ENCODE measurements at places on chromosomes 7 and 10.

DNA sequence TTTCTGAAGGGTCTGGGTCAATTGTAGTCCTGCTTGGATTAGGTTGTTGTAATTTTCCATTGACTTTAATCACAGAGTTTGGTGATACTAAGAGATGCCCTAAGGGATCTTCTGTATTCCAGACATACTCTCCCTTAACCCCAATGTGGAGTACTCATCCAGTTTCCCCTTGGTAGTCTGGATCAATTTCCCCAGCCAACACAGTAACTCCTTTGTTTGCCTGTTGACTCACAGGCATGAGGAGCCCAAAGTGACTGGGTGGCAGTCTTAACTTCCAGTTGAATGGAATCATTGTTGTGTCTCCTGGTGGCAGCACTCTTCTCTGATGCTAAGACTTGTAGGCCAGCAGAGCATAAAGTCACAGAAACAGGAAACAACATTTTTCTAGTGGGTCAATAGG is 41.5 kb upstream of the PIK3CG start:
- no peak for DNase-seq

GRCh38 chr7:120869700-120870099 is 11.8 kb upstream of the TSPAN12 start:
- no peak for DNase-seq

- DNase-seq, result peak; percentile 24
Measured at GRCh38 chr10:88828310-88828709, 23.3 kb downstream of the ANKRD22 start.

- DNase-seq, result no peak
Measured at GRCh38 chr7:140966561-140967233, 42.0 kb upstream of the BRAF start.

DNA sequence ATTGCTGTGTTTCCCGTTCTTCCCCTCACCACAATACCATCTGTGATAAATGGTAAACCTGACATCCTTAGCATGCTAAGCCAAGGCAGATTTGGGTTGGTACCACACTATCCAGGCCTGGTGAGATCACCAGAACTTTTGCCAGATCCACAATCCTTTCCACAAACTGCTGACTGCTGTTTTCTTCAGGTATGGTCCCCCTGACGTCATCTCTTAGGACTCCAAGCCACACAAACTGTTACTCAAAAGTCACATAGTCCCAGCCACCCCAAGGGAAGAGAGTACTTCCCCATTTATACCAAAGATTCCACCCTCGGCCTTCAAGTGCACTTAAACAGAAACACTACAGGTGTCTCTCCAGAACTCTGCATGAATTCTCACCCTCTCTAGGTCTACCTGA is 34.8 kb downstream of the SLC25A13 start:
- DNase-seq, result no peak

DNA sequence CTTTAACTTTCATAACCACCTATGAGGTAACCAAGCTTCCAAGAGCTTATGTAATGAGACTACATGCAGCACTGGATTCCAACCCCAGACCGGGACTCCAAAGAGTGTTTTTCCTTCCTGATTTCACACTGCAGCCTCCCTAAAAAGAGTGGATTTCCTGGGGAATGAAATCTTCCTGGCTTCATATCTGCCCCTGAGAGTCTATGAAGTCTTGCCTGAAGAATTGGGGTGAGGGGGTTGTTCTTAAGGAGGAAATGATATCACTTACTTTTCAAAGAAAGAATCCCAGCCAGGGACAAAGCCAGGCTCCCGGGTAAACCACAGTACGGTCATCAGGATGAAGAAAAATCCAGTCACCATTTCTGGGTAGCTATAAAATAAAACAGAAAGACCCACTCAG is 29.7 kb downstream of the STMP1 start:
- no peak for DNase-seq

- DNase-seq, result no peak
Measured at GRCh38 chr7:27410812-27411544, 168.4 kb downstream of the EVX1 start.

DNA sequence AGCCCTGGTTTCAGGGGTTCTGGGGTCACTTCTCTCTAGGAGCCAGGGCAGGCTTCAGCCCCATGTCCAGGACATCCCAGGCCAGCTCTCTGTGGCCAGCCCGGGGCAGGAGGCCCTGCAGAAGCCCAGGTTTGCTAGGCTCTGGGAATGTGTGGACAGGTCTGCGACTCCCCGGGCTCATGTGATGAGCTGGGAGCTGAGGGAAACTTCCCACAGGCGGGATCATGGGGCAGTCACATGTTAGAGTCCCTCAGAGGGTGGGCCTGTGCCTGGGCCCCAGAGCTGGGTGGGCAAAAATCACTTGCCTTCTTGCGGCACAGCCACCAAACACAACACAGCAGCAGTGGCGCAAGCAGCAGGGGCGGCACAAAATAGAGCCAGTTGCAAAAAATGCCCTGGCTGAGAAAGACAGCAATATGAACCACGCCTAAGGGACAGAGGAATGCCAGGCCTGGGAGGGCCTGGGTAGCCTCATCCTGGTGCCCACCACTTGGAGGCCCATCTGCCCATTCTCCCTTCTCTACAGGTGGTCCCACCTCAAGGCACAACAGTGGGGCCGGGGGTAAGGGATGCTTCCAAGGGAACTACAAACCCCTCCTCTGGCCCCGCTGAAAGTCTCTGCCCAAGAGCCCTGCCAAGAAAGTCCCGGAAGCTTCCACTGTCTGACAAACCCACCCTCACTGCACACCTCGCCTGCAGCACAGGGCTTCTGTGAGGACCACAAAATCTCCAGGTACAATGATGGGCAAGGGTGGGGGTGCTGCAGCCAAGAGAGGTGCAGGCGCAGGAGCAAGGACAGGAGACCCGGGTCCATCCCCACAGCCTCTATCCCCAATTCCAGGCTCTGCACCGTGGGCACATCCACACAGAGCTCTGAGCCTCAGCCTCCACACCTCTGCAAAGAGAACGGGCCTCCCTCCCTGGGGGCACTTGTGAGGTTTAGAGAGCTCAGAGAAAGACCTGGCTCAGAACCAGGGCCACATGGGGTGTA is 34.6 kb upstream of the ANTXRL start:
- DNase-seq, result no peak
